ENCODE measurements at places on chromosomes 2 and 18.
A peak's percentile ranks its signal among the peaks of the same experiment; 100 is the strongest.

GRCh38 chr2:55330541-55331297, 61.7 kb upstream of the MTIF2 start:
- no peak for DNase-seq

- no peak for DNase-seq
These were observed 140.0 kb downstream of the MC4R start for GRCh38 chr18:60232541-60232940.

DNA sequence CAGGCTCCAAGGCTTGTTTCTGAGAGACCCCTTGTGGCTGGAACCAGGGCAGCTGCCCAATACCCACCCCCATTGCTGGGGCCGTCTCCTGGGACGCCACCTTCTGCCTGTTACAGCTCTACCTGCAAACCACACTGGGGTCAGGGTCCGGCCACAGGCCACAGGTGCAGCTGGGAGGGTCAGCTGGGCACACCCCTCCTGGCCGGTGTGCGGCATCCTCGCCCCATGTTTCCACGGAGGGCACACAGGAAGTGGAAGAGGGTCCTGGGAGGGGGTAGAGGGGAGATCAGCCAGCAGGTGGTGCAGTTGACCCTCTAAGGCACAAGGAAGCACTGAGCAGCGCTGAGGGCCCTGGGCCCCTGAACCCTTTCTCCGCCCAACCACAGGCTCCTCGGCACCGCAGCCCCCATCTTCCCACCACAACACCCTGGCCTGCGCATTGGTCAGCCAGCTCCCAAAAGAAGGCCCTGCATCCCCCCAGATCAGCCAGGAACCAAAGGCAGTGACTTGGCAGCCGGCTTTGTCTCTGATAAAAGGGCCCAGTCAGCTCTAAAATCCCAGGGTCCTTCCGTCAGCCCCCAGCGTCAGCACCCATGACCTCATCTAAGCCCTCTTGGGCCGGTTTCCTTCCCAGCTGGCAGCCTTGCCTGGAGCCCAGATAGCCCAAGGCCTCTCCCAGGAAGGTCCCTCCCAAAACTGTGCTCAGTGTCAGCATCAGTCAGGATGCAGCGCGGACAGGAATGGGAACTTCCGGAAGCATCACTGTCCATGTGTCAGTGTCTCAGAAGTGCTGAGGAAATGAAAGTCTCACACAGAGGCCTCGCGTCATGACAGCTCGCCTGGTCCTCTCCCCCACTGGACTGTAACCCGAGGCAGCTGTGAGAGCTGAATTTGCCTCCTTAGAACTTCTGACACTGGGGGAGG, 1.7 kb downstream of the ERFE start:
- no peak for DNase-seq

GRCh38 chr2:59530258-59530657, 1023.2 kb downstream of the BCL11A start:
- no peak for DNase-seq

- DNase-seq, result no peak
These were observed 28.1 kb upstream of the MYCN start for GRCh38 chr2:15912203-15912602.

DNA sequence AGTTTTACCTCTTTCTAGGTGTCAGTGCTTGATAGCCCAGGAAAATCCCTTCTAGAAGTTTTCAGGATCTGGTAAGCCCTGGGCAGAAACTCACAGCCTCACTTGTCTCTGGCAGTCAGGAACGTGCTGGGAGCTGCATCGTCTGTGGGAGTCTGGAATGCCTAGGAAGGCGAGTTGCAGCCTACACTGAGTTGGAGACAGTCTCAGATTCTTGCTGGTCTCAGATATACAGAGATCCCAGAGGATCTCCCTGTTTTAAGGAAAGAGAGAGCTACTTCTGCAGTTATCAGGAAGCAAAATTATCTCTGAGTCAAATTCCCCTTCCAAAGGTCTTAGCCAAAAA, 104.4 kb upstream of the CDC42EP3 start:
- no peak for DNase-seq

DNA sequence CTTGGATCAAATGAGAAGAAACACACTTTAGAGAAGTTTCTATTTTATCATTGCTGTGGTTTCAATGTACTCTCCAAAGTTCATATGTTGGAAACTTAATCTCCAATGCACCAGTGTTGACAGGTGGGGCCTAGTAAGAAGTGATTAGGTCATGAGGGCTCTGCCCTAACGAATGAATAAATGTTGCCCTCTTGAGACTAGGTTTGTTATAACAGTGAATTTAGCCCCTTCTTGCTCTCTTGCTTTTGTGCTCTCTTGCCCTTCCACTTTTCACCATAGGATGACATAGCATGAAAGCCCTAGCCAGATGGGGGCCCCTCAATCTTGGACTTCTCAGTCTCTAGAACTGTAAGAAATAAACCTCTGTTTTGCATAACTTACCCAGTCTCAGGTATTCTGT, 664.8 kb downstream of the DCC start:
- no peak for DNase-seq

DNA sequence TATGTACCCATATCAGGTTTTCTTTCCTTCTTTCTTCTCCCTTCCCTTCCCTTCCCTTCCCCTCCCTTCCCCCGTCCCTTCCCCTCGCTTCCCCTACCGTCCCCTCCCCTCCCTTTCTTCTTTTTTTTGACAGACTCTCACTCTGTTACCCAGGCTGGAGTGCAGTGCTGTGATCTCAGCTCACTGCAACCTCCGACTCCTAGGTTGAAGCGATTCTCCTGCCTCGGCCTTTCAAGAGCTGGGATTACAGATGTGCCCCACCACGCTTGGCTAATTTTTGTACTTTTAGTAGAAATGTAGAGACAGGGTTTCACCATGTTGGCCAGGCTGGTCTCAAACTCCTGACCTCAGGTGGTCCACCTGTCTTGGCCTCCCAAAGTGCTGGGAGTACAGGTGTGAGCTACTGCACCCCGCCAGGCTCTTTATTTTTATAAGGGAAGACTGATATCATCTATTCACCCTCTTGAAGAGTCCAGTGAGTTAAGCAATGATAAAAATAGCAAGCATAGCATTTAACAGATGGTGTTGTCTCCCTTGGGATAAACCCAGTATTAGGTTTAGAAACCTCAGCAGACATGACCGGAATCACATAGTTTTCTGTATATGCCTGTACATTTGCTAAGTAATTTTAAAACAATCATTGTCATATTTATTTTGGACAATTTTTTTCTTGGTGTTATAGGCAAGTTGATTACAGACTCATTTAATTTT, 888.4 kb downstream of the TRIB2 start:
- DNase-seq, result no peak

GRCh38 chr2:72895154-72895553, 7.9 kb downstream of the SPR start:
- DNase-seq, result no peak

- no peak for DNase-seq
These were observed 14.5 kb downstream of the CABYR start for GRCh38 chr18:24153397-24153796.

- no peak for DNase-seq
These were observed 129.7 kb downstream of the MAP3K20 start for GRCh38 chr2:173205375-173205774.

- no peak for DNase-seq
These were observed 8.1 kb upstream of the RAB17 start for GRCh38 chr2:237598468-237599208.

DNA sequence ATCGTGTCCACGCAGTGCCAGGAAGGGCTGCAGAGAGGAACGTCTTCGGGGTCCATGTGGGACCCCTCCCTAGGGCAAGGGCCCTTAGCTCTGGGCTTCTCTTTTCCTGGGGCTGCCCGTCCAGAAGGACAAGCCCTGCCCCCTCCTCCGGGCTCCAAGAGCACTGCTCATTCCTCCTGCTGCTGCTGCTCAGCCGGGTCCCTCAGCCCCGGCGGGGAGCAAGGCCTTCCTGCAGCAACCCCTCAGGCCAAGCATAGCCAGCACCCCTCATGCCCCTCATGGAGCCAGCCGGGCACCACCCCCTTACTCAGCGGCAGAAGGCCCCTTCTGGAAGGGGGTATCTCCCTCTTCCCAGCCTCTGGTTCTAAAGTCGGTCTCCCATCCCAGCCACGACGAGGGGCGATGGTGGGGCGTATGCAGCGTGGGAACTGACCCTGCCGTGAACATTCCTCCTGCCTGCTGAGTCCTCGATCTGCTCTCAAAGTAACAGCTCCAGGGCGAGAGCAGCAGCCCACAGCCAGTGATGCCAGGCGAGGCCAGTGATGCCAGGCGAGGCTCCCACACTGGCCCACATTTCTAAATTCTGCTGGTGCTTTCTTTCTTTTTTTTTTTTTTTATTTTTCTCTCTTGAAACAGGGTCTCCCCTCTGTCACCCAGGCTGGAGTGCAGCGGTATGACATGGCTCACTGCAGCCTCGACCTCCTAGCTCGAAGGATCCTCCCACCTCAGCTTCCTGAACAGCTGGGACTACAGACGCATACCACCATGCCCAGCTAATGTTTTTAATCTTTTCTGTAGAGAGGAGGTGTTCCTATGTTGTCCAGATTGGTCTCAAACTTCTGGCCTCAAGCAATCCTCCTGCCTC, 99.7 kb downstream of the HDAC4 start:
- no peak for DNase-seq

DNA sequence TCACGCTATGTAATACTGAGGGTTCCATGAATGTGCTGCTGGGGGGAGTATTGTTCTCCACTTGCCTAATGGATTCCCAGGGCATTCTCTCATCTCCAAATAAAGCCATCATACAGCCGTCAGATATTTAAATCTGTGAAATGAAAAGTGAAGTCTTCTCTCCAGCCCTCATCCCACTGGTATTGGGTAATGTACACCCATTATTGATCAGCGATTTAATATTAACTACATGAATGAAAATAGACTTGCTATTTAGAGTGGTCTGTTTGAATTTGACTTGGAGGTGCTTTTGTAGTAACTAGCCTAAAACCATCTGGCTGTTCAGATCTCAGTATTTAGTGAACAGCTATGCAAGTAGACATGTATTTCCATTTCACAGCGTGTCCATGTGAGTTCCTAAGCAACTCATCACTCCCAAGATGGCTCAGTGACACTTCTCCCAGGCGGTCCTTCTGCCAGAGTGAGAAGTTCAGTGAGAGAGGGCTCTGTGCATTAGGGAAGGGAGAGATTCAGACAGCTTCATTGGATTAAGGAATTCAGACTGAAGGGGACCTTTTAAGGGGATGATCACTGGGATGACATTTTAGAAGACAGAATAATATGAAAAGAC, 140.7 kb downstream of the WDSUB1 start:
- no peak for DNase-seq

- no peak for DNase-seq
These were observed 305.3 kb downstream of the PARD3B start for GRCh38 chr2:204850581-204850980.

GRCh38 chr2:162004031-162004430, 70.0 kb downstream of the DPP4 start:
- DNase-seq, result no peak

DNA sequence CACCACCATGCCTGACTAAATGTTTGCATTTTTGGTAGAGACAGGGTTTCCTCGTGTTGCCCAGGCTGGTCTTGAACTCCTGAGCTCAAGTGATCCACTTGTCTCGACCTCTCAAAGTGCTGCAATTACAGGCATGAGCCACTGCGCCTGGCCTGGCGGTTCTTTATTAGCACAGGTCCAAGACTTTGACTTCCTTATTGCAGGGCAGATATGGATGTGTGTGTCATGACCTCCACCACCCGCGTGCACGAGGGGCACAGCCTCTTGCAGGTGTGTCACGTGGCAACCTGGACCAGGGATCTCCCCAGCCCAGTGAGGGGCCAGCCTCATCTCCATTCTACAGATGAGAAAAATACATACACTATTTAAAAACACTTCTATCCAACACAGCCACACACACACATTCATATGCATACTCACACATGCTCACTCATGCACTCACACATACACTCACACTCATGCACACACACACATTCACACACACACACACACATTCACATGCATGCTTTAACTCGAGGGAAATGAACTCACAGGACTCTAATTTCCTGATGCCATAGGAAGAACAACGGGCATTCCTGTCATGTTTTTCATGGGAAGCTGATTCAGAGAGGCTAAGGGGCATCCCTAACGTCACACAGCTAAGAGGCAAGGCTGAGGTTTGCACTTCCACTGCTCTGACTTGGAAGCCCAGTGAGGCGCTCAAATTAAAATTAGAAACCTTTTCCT, 38.8 kb downstream of the RRM2 start:
- no peak for DNase-seq

DNA sequence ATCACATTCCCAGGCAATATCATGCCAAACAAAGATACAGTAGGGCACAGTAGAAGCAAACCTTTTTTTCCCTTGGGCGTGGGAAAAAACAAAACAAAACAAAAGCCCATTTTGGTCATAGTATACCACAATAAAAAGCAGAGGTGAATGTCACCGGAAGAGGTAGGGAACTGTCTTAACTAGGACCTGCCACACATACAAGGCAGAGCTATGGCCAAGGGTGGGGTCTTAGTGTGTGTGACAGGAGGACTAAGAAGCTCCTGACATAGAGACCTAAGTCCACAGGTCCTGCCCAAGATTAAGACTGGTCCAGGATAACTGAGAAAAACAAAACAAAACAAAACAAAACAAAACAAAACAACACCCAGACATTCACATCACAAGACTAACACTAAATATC, 441.2 kb upstream of the DSEL start:
- no peak for DNase-seq

DNA sequence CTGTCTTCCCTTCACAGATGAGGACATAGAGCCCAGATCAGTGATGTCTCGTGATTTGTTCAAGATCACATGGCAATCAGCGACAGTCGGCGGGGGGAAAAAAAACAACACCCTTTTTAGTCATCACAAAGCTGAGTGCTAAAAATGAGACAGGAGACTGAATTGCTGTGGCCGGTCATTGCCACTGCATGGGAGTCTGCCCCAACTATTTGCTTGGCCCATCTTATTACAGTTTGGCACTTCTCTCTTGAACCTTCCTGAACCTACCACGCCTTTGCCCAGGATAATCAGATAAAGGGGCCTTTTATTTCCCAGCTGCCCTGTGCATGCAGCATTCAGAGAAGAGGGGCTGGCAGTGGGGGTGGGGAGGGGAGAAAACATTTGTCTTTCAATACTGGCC, 42.7 kb downstream of the SETBP1 start:
- no peak for DNase-seq

DNA sequence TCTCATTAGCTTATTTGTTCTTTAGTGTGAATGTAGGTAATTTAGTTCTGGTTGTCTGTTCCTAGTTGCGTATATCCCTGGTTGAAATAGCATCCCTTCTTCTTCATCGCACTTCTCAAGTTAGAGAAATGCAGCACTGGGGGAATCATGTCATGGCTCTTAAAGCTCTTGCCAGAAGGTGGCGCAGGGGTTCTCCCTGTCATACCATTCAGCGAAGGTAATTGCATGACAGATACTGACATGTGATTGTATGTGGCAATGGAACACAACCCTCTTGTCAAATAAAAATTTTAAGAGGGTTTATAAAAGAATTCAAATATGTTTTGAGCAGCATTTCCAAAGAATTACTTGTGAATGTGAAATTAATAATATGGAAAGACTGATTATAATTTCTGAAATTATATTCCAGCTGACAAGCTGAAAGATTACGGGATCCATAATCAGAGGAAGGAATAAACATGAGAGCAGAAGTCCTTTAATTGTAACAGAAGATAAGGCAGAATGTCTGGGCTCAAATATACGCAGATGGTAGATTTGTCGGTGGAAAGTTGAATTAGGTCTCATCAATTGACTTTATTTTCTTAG, 411.7 kb downstream of the DSEL start:
- peak; percentile 50 for DNase-seq

All from stimulated activated CD4-positive, alpha-beta T cell treated with anti-CD3 and anti-CD28 coated beads, Interleukin-2, amount 100 ng/mL, for 24 hours (primary cell).